ENCODE measurements at places on chromosomes 1 and 21. TPM values are rescaled to one million over a fixed set of nuclear protein-coding genes. Genes with fewer than 3 reads are reported as not detected.

LRRC3 gene
- total RNA-seq, result 4.3 TPM

SPATA6 gene
- total RNA-seq, result 25.5 TPM

ATP1A4 gene
- 0.96 TPM for total RNA-seq

SERPINC1 gene
- total RNA-seq, result not detected

DPT gene
- 202 TPM for total RNA-seq

CERS2 gene
- total RNA-seq, result 55.9 TPM

KRTAP11-1 gene
- total RNA-seq, result 2.4 TPM

HFM1 gene
- total RNA-seq, result 1.7 TPM

MAPKAPK2 gene
- 20.7 TPM for total RNA-seq

BNIPL gene
- total RNA-seq, result 13.7 TPM

FCER1A gene
- 2.9 TPM for total RNA-seq

C1QC gene
- total RNA-seq, result 124 TPM

TRIM63 gene
- total RNA-seq, result 0.96 TPM

PODN gene
- 48.9 TPM for total RNA-seq

LEPR gene
- total RNA-seq, result 25.3 TPM

OR10Z1 gene
- total RNA-seq, result 3.6 TPM

GJB5 gene
- 4.3 TPM for total RNA-seq

CPLANE2 gene
- total RNA-seq, result 0.48 TPM

CCT8 gene
- 170 TPM for total RNA-seq

IVL gene
- total RNA-seq, result 14.2 TPM

SRM gene
- 17.3 TPM for total RNA-seq

PHGDH gene
- total RNA-seq, result 62.8 TPM

IL10 gene
- not detected for total RNA-seq

RAB25 gene
- 2.2 TPM for total RNA-seq

LORICRIN gene
- not detected for total RNA-seq
